ENCODE measurements at places on chromosomes 1 and 21.
A peak's percentile ranks its signal among the peaks of the same experiment; 100 is the strongest.

- no peak for DNase-seq
Observed at GRCh38 chr1:5981009-5981380, 11.2 kb downstream of the NPHP4 start.

DNA sequence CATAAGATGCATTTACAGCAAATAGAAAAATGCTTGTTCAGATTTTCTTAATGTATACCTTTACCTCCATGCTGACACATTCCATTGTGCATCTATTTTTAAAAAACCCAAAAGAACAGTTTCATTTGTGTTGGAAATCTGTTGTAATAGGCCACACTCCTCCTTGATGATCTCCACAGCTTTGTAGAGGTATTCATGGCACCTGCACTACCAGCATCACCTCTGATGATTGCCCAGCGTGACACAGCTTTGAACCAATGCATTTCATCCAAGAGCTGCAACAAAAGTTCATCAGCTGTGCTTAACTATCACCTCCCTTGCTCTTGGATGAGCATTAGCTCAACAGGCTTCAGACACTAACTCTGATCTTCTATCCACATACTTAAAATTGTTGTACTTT lies 8.2 kb downstream of the DYNLT5 start:
- DNase-seq = no peak

GRCh38 chr1:51294566-51295184 lies 35.7 kb downstream of the TTC39A start:
- no peak for DNase-seq

- DNase-seq = peak; percentile 28
Observed at GRCh38 chr1:20375563-20375962, 84.9 kb downstream of the VWA5B1 start.

- peak; percentile 48 for DNase-seq
Observed at GRCh38 chr1:32798679-32799416, 18.3 kb downstream of the YARS1 start.

DNA sequence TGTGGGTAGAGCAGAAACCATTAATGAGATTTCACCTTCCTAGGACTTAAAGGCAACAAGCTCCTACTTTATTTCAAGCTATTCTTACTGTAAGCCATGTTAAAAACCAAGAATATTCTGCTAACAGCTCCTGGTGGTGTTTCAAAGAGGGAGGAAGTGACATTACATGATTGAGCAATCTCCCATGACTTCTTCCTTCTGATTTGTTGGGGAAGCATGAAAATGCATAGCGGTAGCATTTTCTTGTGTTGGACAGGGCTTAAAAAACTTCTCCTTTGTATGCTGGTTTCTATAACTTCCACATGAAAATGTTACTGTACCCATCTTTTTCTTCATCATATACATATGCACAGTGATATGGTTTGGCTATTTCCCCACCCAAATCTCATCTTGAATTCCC lies 297.0 kb upstream of the SNX7 start:
- DNase-seq = no peak

DNA sequence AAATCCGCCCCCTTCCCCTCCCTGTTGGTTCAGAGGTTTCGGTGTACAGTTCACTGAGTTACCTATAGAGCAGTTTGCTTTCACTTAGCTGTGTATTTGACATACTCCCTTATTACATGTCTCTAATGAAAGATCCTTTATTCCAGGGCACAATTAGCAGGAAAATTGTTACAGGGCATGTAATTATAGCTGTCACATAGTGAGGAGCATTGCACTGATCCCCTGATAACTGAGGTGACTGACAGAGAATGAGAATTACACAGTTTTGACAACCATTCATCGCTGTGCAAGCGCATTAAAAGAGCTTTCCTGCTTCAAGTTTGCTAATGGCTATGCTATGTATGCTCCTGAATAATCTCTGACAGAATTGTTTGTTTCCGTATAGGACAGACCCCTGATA lies 26.9 kb downstream of the DAP3 start:
- no peak for DNase-seq

GRCh38 chr1:236141447-236142252 lies 689 bp upstream of the GPR137B start:
- DNase-seq = peak; percentile 77

GRCh38 chr1:86704972-86705664 lies 742 bp downstream of the SH3GLB1 start:
- DNase-seq = peak; percentile 77

DNA sequence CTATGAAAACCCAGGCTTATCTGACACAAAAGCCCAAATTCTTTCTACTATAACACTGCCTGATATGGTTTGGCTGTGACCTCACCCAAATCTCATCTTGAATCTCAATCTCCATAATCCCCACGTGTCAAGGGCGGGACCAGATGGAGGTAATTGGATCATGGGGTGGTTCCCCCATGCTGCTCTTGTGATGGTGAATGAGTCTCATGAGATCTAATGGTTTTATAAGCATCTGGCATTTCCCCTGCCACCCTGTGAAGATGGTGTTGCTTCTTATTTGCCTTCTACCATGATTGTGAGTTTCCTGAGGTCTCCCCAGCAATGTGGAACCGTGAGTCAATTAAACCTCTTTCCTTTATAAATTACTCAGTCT lies 123.3 kb upstream of the USP24 start:
- DNase-seq = no peak

- peak; percentile 93 for DNase-seq
Observed at GRCh38 chr1:19418503-19418971, 66.8 kb downstream of the CAPZB start.

DNA sequence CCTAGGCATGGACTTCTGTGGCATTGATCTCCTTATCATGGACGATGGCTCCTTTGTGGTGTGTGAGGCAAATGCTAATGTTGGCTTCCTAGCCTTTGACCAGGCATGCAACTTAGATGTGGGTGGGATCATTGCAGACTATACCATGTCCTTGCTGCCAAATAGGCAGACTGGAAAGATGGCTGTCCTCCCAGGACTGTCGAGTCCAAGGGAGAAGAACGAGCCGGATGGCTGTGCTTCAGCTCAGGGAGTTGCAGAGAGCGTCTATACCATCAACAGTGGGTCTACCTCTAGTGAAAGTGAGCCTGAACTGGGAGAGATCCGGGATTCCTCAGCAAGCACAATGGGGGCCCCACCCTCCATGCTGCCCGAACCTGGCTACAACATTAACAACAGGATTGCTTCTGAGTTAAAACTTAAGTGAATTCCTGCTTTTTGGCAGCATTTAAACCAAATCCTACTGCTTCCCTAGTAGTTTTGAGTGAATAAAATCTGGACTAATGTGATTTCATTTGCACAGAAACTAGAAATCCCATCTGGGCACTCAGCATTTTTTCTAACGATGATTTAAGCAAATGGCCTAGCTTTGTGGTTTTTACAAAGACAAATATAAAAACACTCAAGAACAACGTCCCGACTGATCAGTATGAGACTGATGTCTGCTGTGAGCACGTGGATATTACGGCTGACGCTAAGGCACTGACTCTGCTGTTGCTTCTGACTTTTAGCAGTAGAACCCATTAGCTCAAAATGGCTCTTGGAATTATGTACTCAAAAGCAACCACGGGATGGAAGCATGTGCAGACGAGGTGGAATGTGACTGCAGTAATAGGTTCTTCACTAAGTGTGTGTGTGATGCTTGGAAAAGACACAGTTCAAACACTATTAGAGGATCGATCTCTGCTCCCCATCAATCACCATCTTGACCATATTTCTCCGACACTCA lies 34.2 kb downstream of the RIMKLA start:
- DNase-seq = no peak

DNA sequence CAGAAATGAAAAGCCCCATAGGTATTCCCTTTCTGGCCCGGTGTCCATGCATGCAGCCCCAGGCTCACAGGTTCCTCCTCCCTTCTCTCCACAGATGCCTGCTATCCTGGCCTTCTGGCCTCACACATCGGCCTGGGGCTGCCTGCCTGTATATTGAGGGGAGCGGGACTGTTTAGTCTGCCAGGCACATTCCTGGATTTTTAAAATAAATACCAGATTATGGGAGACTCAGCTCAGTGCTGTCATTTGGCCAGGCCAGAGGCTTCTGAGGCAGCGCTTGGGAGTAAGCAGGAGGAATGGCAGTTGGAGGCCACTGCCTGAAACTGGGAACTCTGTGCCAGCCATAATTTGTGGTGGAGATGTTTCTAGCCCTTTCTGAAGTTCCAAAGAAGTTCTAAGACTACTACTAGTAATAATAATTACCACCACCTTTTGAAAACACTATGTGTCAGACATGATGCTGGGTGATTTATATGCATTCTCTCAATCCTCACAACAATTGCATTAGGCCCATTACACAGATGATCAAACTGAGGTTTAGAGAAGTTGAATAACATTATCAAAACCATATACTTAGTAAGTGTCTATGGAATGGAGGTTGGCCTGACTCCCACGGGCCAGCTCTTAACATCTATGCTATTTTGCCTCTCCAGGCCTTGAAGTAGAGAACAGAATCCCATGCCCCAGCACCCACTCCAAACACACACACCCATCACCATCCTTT lies 107.6 kb downstream of the PLXNA2 start:
- peak; percentile 28 for DNase-seq

- no peak for DNase-seq
Observed at GRCh38 chr1:83620016-83620415, 378.9 kb downstream of the TTLL7 start.

DNA sequence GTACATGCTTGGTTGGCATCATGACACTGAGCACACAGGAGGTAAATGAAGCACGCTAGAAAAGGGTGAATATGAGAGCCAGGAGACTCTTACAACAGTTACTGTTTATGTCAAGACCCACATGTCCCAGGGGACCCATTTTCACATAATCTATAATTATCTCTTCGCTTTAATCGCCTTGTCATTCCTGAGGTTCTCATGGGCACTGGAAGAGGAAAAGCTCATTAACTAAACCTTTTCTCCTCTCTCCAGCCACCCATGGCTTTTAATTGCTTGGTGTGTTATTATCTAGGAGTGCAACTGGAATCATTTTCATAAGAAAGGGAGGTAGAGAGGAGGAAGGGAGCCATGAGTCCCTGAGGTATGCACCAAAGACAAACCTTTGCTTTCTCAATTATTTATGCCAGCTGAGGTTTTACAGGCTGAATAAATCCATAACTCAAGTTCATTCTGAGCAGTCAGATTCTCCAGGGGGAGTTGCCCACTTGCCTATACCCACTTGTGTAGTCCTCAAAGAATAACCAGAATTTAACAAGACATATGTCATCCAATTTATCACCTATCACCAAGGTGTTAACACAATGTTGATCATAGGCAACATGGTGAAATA lies 77.4 kb downstream of the ACBD6 start:
- DNase-seq = no peak

DNA sequence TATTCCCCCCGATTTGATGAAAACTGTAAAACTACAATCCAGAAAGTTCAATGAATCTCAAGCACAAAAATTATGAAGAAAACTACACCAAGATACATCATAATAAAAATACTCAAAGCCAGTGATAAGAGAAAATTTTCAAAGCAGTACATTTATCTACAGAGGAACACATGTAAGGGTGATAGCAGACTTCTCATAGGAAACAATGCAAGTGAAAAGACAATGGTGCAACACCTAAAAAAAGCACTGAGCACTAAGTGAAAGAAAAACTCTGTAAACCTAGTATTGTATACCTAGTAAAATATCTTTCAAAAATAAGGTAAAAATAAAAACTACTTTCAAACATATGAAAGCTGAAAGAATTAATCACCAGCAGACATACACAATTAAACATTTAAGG lies 76.1 kb upstream of the IRF2BP2 start:
- DNase-seq = no peak

DNA sequence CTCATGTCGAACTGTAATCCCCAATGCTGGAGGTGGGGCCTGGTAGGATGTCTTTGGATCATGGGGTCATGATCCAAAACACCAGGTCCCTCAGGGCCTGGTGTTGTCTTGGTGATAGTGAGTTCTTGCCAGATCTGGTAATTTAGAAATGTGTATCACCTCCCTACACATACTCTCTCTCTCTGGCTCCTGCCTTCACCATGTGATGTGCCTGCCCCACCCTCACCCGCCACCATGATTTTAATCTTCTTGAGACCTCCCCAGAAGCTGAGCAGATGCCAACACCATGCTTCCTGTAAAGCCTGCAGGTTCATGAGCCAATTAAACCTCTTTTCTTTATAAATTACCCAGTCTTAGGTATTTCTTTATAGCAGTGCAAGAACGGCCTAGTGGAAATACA lies 136.4 kb downstream of the NR5A2 start:
- DNase-seq = no peak

DNA sequence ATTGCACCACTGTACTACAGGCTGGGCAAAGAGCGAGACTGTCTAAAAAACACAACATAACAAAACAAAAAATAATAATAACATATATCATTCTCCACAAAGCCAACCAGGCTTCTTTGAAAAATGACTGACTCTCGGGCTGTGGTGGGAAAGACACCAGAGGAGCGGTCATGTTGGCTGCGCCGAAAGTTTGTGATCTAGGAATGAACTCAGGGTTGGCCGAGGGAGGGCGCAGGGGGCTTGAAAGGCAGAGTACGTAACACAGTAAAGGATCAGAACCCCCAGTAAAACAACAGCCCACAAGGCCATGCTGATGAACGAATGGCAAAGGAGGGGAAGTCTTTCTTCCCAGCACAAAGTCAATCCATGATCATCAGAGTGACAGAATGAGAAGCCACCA lies 4.7 kb downstream of the SLC35E2B start:
- no peak for DNase-seq

GRCh38 chr1:221812088-221812752 lies 70.3 kb upstream of the DUSP10 start:
- no peak for DNase-seq

- no peak for DNase-seq
Observed at GRCh38 chr1:29457496-29458368, 221.4 kb downstream of the PTPRU start.

DNA sequence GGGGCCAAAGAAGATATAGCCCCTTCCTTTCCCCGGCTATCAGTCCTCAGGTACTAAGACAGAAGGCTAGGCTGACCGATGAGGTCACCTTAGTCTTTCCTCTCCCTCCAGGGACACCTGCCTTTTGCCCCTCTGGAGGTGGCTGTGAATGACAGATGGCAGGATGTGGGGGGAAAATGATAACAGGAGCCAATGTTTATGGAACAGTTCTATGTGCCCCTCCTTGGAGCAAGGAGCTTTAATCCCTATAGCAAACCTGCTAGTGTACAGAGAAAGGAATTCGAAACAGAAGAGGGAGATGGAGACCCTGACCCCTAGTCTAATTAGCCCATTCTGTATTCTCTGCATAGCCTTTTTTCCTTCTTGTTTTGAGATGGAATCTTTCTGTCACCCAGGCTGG lies 28.1 kb downstream of the SERINC2 start:
- no peak for DNase-seq

GRCh38 chr21:29601047-29601446 lies 302.3 kb downstream of the BACH1 start:
- no peak for DNase-seq

All from EH (cell line).